ENCODE measurements at places on chromosomes 3 and 15. TPM values are rescaled to one million over a fixed set of nuclear protein-coding genes. Genes with fewer than 3 reads are reported as not detected.

TRIM71 gene
- total RNA-seq = 7.9 TPM

A4GNT gene
- total RNA-seq = not detected

DPPA4 gene
- total RNA-seq = not detected

RGMA gene
- total RNA-seq = 0.11 TPM

TBC1D2B gene
- total RNA-seq = 45.7 TPM

C3orf22 gene
- not detected for total RNA-seq

GPR149 gene
- total RNA-seq = not detected

CP gene
- total RNA-seq = not detected

RAB43 gene
- 16.1 TPM for total RNA-seq

CLDN18 gene
- not detected for total RNA-seq

SCN5A gene
- 2.0 TPM for total RNA-seq

FBXW12 gene
- total RNA-seq = not detected

FOXP1 gene
- total RNA-seq = 107 TPM

FGD5 gene
- not detected for total RNA-seq

CSNK1G1 gene
- total RNA-seq = 29.4 TPM

CCR2 gene
- total RNA-seq = not detected

EIF4E3 gene
- total RNA-seq = under 0.01 TPM

ZIC1 gene
- not detected for total RNA-seq

BCL2A1 gene
- total RNA-seq = not detected

TRPM1 gene
- total RNA-seq = not detected

ANKRD34C gene
- total RNA-seq = under 0.01 TPM

RABL3 gene
- total RNA-seq = 5.5 TPM

AMOTL2 gene
- 300 TPM for total RNA-seq

IL17RE gene
- 50.6 TPM for total RNA-seq

CDHR4 gene
- total RNA-seq = 1.2 TPM

CHAC1 gene
- 27.5 TPM for total RNA-seq

TRAIP gene
- 2.7 TPM for total RNA-seq

SPATA12 gene
- not detected for total RNA-seq

MNS1 gene
- total RNA-seq = not detected

ATP13A4 gene
- total RNA-seq = 2.4 TPM

SCG3 gene
- not detected for total RNA-seq

COLQ gene
- 2.0 TPM for total RNA-seq
